ENCODE measurements at places on chromosomes 3 and 15.

DNA sequence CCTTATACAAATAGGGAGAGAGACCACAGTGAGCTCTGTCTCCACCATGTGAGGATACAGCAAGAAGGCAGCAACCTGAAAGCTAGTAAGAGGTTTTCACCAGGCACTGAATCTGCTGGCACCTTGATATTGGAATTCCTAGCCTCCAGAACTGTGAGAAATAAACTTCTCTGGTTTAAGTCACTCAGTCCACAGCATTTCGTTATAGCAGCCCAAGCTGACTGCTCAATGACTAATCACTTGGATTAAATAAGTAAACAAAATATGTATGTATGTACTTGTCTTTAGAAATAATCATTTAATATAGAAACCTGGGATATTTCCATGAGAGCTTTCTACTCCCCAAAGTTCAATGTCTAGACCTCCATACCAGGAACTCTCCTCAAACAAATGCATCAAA lies 162.0 kb downstream of the IMPG2 start:
- DNase-seq: no peak

DNA sequence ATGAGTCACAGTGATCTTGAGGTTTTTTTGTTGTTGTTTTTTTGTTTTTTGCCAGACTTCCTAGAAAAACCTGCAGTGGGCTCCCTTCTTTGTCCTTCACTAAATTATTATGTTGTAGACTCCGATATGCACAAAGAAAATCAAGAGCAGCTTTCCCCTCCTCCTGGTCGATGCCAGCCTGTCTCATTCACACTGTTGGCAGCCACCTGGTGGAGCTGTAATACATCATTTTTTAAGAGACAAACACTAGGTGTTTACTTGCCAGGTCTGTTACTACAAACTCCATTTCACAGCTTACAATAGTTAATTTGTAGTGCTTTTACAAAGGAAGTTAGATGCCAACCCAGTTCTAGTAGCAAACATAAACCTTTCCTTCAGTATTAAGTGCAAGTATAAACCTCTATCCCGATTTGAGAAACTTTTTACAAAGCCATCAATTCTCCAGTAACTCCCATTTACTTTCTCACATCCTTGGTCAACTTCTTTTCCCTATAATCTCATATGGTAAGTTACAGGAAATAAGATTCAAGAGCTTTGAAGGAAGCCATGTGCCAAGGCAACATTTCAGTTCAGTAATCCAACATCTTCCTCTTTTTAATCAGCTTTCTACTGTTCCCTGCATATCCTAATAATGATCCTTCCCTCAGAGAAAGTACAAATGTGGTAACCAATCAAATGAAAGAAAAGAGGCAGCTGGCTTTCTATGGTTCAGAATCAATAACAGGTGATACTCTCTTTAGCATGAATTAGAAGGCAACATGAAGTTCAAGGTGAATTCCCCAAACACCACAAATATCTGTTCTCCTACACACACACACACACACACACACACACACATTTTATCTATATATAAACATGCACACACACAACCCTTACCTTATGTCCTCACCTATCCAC lies 14.0 kb downstream of the AAGAB start:
- peak; percentile 41 for DNase-seq

DNA sequence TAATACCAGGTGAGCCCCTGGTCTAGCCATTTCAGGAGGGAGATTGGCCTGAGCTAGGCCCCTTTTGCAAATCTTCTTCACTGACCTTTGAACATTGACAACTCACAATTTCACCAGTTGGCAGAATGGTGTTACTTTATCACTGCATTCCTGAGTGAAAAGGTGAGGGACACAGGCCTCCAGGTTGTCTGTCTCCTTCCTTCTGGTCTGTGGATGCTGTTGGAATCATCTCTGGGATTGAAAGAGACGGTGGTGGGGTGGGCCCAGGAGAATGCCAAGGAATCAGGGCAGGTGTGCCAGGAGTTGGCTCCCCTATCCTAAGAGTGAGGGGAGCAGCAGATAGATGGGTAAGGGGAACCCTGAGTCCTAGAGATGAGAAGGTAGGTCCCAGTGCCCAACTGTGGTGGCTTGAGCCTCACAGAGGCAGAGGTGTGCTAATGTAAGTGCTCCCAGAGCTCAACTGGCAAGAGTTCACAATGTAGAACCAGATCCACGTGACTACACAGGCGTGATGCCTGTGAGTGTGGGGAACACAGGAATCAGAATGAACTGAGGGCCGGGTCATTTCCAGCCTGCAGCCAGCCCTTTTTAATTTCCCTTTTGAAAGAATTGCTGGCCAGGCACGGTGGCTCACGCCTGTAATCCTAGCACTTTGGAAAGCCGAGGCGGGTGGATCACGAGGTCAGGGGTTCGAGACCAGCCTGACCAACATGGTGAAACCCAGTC lies 11.2 kb downstream of the C3orf62 start:
- DNase-seq: no peak

DNA sequence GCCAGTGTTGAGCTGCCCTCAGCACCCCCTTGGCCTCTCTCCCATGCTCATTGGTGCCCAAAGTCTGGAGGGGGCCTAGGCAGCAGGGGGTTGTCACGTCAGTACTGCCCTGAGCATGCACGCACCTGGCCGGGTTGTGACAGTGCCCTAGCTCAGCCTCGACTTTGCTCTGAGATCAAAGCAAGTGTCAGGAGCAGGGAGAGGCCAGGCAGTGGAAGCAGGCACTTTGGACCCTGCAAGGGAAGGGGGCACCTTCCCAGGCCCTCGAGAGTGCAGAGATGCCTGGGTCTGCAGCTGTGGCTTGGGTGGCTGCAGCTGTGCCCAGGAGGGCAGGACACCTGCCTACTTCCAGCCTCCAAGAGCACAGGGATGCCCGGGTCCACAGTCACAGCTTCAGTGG lies 561.3 kb downstream of the NLGN1 start:
- no peak for DNase-seq

DNA sequence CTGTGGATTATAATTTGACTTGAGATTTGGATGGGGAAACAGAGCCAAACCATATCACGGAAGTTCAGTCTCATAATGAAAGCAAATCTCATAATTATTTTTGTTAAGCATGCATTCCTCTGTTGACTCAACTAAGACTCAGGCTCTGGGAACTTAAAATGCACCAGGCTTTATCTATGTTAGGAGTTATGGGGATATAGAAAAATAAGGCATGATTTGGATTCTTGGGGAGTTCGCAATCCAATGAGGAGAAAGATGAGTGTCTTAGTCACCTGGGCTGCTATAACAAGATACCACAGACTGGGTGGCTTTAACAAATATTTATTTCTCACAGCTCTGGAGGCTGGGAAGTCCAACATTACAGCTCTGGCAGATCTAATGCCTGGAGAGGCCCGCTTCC lies 89.4 kb upstream of the TJP1 start:
- DNase-seq: no peak

DNA sequence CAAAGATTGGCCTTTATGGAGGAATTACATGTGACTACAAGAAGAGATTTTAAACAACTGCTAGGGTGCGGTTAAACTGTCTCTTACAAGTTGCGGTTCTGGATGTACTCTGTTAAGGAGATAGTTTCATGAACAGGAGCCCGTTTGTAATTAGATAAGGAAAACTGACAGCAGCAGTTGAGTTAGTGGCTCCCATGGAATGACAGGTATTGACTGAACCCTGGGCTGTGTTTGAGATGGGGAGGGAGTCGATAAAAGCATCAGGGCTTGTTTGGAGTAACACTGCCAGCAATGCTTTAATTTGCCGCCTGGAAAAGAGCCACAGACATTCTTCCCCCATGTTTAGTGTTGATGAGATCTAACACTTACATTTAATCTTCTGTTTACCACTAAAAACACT lies 139.9 kb downstream of the ROBO2 start:
- DNase-seq: no peak

DNA sequence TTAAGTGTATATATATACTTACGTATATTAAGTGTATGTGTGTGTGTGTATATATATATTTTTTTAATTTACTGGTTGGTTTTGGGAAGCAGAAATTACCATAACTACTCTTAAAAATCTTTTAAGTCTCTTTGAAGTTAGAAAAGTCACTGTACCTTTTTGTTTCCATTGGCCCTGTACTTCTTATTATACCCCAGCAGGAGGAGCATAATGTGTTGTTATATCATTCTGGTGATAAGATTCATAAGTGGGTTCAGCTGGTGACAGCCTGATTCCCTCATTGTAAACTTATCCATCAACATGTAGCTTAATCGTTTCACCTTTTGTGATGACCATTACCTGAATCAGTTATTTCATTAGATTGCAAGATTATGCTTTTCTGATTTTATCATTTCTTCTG lies 30.8 kb downstream of the MLH1 start:
- DNase-seq: no peak

DNA sequence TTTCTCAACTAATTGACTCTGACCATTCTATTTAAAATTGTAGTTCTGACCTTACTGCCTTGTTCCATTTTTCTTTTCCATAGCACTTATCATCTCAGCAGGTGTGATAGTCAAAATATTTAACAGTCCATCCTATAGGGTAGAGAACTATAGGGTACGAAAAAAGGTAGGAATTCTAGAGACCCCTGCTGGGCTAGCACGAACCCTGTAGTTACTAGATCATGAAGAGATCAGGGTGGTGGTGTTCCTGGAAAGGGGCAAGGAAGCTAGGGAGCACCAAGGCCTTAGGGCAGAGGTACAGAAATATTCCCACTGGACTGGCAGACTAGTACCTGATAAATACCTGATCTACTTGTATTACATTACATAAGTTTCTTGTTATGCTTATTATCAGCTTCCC lies 31.9 kb upstream of the XIRP1 start:
- no peak for DNase-seq

DNA sequence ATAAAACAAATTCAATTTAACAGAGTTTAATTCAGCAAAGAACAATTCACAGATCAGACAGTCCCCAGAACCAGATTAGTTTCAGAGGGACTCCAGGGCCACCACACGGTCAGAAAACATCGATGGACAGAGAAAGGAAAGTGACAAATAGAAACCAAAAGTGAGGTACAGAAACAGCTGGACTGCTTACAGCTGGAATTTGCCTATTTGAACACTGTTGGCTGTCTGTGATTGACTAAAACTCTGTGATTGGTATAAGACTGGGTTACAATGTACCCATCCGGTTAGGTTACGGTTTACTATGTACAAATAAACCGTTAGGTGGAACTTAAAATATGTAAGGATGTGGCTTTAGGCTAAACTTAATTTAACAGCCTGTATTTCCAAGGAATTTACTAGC lies 30.3 kb downstream of the MOBP start:
- DNase-seq: no peak

DNA sequence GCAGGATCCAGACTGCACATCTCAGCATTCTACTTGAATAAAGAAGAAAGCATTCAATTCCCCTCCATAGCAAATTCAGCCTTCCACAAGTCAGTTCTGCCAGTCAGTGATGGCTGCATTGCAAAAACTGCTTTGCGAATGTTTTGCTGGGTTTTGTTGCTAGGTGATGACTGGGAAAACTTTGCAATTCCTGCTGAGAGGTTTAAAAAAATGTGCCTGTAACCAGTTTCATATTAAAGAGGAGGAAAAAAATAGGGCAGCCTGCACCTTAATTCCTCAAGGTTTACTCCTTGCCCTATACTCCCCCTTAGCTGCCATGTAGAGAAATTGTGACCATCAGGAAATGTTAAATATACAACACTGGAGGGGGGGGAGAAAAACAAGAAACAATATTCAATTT lies 225.6 kb upstream of the ATP11B start:
- DNase-seq: no peak

DNA sequence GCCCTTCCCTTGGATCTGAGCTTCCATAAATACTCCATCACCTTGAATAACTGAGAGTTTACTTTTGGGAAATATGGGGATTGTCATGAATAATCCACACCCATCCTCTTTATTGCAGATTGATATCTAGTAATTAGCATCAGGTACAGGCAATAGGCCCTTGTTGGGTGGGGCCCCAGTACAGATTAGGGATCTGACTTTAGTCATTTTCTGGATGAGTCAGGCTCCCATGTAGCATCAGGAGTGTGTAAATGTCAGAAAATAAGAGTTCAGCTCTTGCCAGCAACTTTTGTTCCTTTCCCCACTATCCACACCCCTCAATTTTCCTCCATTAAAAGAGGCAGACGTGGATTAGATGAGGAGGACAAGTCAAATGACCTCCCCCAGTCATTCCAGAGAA lies 17.7 kb upstream of the SNRK start:
- no peak for DNase-seq

GRCh38 chr3:45343947-45344346 lies 44.4 kb upstream of the LARS2 start:
- no peak for DNase-seq

- DNase-seq: no peak
These were observed 142.6 kb downstream of the PLCL2 start for GRCh38 chr3:17027318-17027717.

DNA sequence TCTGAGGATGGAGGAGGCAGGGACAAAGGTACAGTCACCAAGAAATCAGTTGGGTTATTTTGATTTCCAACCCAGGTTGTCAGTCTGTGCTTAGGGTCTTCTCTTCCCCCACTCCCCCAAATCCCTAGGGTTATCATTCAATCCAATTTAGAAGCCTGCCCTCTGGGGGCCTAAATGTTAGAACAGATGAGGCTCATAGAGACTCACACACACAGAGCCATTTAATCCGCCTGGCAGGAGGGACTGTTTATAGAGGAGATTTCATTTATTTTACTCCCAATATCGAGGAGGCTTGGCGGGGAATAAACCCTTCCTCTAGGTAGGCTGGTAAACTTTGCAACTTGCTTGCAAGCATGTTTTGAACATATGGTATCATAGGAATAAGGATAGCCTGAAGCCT lies 52.8 kb downstream of the RHCG start:
- no peak for DNase-seq

GRCh38 chr3:51538115-51538458 lies 432 bp upstream of the RAD54L2 start:
- no peak for DNase-seq

DNA sequence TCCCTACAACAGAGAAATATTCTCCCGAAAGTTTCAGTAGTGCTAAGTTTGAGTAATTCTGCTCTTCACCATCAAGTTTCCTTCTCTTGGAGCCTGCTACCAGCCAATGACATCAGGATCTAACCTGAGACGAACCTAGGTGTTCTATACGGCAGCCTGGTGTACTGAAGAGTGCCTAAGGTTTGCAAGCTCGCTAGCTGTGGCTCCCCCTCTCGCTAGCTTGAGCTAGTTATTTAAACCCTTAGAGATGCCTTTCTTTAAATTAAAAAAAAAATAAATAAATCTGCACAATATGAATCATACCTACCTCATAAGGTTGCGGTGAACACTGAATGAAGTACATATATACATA lies 1.4 kb upstream of the COL8A1 start:
- DNase-seq: no peak

- DNase-seq: no peak
These were observed 574.0 kb downstream of the RBMS3 start for GRCh38 chr3:29854821-29855220.

- DNase-seq: no peak
These were observed 21.7 kb upstream of the PPP4R2 start for GRCh38 chr3:72974956-72975355.

DNA sequence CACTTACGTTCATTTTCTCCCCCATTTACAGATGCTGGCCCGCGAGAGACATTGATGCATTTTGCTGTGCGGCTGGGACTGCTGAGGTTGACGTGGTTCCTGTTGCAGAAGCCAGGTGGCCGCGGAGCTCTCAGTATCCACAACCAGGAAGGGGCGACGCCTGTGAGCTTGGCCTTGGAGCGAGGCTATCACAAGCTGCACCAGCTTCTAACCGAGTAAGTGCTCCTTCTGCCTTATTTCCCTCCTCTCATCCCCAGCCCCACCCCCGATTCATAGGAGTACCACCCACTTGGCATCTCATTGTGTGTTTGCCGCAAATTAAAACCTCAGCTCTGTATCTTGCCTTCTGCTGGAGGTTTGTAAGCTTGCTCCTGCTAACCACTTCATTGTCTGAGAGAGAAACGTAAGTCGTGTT lies 163.3 kb downstream of the AKAP13 start:
- peak; percentile 20 for DNase-seq
